RCC 7860 (cell line): ENCODE measurements at places on chromosomes 5 and 9.

DNA sequence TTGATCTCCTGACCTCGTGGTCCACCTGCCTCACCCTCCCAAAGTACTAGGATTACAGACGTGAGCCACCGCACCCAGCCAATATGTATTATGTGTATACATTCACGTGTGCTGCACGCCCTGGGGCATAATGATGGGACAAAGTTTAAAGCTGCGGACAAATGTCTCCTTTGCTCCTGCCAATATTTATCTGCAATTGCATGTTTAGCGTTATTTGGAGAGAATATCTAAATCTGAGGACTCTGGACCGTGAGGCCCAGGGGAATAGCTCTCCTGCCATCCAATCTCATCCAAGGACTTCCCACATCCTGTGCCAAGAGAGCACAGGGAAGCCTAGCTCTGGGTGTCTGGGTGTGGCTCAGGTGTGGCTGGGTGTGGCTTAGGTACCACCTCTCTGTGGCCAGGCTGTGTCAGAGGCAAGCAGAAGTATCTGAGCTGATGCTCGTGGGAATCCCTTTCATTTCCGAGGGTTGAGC lies 6.9 kb upstream of the BOD1 start:
- no peak for DNase-seq

DNA sequence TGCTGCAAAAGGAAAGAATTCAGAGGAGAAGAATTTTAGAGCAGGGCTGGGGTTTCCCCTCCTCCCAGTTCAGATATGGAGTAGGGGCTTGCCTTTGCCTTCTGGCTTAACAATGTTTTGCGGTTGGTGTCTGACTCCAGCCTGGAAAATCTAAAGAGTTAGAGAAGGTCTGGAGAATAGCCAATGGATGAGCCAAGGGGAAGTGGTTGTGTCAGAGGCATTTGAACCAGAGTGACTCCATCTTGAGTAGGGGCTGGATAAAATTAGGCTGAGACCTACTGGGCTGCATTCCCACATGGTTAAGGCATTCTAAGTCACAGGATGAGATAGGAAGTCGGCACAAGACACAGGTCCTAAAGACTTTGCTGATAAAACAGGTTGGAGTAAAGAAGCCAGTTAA lies 133.7 kb downstream of the DIRAS2 start:
- DNase-seq, result no peak

DNA sequence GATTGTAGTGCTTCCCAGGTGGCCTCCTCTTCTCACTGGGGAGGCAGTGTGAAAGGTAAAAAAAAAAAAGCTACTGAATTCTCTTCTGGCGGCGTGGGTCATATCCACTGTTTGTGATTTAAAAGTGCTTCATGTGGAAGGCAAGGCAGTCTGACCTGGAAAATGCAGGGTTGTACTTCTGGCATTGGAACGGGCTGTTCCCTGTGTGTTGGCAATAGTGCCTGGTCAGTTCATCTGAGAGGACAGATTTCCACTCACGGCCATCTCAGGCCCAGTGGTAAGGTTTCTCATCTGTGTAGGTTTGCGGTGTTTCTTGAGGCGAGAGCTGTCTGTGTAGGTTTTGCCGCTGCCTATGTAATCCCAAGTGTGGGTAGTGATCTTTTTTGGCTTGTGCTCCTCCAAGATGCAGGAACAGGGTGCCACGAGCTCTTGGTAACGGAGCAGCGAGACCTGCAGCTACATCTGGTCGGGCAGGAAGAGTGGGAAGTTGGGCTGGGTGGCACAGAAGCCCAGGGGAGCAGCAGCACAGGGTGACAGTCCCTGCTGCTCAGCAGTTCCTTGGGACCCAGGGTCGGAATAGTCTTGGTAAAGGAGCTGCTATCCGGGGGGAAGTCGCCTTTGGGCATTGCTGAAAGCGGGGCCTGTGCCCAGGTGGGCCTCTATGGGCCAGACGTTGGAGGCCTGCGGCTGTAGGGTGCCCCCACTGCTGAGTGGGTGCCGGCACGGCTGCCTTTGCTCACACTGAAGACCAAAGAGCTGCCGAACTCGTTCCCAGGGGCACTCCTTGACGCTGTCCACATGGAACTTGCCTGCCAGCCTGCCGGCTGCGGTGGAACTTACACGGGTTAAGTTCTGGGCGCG lies 11.2 kb downstream of the RCL1 start:
- no peak for DNase-seq

- peak; percentile 83 for DNase-seq
Observed at GRCh38 chr5:89560696-89561095, 677.7 kb upstream of the MEF2C start.

GRCh38 chr5:40798801-40799210 lies 632 bp upstream of the PRKAA1 start:
- DNase-seq, result peak; percentile 46

DNA sequence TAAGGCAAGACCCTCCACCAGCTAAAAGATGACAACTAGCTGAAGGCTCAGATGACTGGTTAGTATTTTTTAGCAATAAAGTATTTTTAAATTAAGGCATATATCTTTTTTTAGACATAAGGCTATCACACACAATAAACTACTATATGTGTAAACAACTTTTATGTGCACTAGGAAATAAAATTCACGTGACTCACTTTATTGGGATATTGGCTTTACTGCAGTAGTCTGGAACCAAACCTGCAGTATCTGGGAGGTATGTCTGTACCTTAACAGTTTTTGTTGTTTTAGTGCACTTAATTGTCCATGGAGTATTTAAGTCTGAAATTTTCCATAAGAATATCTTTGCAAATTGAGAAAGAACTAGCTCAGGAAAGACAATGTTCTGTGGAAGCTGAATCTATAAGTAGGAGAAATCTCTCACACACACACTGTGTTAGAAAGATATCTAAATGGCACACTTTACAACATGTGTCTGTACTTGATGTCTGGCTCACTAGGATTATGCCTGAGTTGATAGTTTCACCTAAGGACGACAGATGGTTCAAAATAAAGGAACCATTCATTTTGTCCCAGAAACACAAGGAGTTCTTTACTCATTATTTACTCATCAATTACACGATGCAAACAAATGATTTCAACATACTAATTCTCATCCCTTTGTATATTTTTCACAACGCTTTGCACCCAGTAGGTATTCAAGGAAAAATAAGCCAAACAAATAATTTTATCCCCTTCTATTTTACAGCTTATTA lies 4.6 kb downstream of the RAPGEF6 start:
- no peak for DNase-seq

GRCh38 chr5:38938973-38939372 lies 93.2 kb downstream of the OSMR start:
- DNase-seq, result no peak

DNA sequence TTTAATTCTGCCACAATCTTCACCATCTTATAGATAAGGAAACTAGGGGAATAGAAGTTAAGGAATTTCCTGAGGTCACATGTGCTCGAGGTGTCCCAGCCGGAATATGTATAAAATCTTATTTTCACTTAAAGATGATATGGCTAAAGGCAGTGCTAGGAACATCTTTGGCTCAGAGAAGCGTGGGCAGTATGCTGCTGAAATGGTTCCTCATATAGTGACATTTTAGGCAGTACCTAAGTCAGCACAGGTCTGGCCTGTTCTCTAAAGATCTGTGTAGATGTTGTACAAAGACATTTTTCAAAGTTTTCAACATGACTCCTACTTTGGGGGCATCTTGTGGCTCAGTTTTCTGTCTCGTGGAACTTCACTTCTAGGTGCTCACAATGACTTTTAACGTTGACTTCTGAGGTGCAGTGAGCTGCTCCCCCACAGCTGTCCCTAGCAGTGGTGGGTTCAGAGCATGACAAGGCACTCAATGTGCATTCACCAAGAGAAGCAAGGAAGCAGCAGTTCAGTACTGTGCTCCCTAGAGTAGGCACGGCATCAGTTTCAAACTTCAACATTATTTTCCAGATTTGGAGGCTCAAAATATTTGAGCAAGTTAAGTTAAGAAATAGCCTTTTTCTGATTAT lies 40.3 kb downstream of the TNFAIP8 start:
- DNase-seq, result no peak

DNA sequence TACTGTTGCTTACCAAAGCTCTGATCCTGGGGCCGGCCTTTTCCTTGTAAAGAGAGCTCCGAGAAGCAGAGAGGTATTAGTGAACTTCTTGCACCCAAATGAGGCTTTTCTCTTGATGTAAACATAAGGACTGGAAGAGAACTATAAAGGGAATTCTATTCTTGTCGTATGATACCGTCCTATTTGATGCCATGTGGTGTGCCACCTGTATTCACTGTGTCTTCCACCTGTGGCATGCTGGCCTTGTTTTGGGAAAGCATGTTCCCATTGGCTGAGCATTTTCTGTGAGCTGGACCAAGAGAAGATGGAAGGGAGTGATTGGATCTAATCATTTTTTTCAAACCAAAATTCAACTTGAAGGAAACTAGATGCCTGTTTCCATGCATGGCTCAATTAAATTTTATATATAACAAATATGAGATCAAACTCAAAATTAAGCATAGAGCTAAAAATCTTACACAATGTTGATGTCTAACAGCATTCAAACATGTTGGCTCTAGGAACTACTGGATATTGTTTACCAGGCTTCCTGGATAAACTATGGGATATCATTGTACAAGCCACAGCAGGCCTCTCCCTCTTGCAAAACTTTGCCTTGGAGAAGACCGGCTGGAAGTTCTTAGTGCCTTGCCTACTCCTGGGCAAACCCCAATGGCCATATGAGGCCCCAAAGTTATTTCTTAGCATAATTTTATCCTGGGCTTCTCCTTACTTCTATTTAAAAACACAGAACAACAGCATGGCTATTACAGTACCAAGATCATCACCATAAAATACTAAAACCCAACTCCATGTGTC lies 115.3 kb downstream of the TSSK1B start:
- no peak for DNase-seq

DNA sequence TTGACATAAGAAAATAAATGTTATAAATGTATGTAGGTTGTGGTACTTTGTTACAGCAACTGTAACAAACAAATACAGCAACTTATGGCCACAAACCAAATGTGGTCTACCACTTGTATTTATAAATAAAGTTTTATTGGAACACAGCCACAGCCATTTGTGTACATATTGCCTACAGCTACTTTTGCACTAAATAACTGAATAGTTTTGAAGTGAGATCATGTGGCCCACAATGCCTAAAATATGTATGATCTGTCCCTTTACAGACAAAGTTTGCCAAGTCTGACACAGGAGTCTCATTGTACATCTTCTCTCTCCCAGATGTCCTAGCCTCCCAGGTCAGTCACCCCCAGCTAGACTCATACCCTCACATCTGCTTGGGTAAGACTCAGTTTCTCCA lies 283.6 kb upstream of the PRDM9 start:
- no peak for DNase-seq

GRCh38 chr5:168364750-168365550 lies 73.5 kb downstream of the WWC1 start:
- DNase-seq, result no peak

- DNase-seq, result no peak
Observed at GRCh38 chr9:75019654-75020053, 8.4 kb downstream of the CARNMT1 start.

DNA sequence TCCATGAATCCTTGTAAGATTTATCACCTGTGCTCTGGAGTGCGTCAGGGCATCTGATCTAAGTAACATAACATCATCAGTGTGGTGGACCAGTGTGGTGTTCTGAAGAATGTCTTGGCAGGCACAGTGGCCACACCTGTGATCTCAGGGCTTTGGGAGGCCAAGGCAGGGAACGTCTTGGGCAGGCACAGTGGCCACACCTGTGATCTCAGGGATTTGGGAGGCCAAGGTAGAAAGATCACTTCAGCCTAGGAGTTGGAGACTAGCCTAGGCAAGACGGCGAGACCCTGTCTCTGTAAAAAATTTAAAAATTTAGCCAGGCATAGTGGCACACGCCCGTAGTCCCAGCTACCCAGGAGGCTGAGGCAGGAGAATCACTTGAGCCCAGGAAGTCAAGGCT lies 185.5 kb downstream of the CACNA1B start:
- no peak for DNase-seq

DNA sequence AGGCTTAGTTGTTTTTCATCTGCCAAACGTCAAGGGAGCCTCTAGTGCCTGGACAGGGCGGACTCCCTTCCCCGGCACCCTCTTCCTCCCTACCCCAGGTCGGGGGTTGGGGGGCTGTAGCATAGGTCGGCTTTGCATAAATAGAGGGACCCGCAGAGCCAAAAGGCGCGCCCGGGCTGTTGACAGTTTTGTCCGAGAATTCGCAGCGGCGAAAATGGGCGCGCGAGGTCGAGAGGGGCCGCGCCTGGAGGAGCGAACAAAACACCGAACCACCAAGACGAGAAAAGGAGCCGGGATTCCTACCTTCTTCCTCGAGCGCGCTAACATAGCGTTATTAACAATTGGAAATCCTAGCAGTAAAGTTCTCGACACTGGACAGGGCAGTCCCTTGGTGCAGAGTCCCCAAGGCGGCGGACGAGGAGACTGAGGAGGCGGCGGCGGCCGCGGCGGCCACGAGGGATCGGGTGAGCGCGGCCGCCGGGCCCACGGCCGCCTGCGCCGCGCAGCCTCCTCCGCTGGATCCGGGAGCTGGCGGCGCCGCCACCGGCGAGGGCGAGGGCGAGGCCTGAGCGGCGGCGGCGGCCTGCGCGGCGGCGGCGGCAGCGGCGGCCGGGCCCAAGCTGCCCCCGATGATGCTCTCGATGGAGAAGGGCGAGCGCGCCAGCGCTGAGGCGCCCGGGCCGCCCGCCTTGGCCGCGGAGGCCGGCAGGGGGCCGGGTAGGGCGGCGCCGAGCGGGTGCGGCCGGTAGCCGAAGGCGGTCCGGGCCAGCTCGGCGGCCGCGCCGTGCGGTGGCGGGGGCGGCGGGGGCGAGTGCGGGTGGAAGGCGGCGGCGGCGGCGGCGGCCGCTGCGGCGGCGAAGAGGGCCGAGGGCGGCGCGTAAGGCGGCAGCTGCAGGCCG lies 1.7 kb downstream of the FOXD1 start:
- no peak for DNase-seq

DNA sequence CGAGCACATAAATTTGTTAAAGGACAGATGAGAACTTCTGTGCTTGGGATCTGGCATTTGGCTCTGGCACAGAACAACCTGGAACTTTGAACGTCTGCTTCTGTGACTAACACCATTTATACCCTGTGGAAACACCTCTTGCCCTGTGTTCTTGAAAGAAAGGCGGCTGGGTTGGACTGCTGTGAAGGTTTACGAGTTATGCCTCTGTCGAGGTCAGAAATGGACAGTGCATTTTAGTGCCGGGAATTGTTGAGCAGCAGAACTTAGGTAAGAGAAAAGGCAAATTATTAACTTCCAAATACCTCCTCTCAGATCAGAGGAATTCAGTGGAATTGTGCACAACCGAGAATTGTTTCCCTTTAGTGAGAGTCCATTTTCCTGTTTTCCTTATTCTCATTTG lies 14.1 kb upstream of the INIP start:
- DNase-seq, result no peak

GRCh38 chr9:13118313-13118712 lies 161.2 kb downstream of the MPDZ start:
- DNase-seq, result no peak

GRCh38 chr9:115746496-115746895 lies 407.1 kb upstream of the PAPPA start:
- DNase-seq, result no peak

GRCh38 chr5:16492398-16493140 lies 27.0 kb upstream of the ZNF622 start:
- peak; percentile 50 for DNase-seq

GRCh38 chr9:123368536-123369153 lies 12.6 kb downstream of the CRB2 start:
- no peak for DNase-seq
